ENCODE measurements at places on chromosomes 7 and 10.

DNA sequence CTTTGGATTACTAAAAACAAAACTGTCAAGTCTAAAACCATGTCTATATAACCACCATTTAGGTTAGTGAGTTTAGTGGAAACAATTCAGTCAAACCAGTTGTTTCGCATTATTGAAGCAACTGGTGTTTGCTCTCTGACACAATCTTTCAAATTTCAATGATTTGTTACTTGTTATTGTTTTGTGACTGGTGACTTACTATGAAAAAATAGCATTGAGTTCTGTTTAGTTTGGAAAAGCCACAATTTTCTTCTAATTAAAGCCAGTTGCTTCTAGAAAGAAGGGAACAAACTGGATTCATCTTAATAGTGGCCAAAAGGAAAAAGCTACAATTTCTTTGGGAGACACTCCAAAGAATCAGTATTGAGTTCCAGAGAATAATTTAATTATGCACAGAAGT, 30.4 kb downstream of the LAMB4 start:
- no peak for DNase-seq

- DNase-seq, result peak; percentile 78
Observed at GRCh38 chr10:78212060-78212785, 178.6 kb downstream of the RPS24 start.

- DNase-seq, result no peak
Observed at GRCh38 chr7:7446616-7447015, 89.1 kb downstream of the COL28A1 start.

GRCh38 chr7:46713868-46714596, 793.0 kb upstream of the IGFBP3 start:
- DNase-seq, result peak; percentile 55

GRCh38 chr7:47428052-47428767, 153.7 kb downstream of the TNS3 start:
- no peak for DNase-seq

GRCh38 chr7:22579961-22580360, 80.0 kb upstream of the STEAP1B start:
- no peak for DNase-seq

- no peak for DNase-seq
Observed at GRCh38 chr10:9688711-9689110, 1329.0 kb upstream of the CELF2 start.

DNA sequence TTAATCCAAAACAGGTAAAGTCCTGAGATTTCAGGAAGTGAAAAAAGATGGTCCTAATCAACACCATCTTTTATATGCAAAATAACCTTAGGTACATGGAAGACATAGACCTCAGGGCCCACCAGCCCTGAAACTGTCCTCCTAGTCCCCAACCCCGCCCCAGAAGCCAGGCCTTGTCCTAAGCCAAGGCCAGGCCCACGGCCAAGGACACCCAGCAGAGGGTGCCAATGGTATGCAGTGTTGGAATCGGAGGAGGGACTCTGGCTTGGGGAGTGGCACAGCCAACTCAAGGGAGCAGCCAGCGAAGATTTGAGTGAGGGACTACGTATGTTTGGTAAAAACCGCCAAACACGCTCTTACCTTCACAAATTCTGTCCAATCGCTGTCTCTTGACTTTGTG, 96.7 kb downstream of the ZRANB1 start:
- DNase-seq, result peak; percentile 81

DNA sequence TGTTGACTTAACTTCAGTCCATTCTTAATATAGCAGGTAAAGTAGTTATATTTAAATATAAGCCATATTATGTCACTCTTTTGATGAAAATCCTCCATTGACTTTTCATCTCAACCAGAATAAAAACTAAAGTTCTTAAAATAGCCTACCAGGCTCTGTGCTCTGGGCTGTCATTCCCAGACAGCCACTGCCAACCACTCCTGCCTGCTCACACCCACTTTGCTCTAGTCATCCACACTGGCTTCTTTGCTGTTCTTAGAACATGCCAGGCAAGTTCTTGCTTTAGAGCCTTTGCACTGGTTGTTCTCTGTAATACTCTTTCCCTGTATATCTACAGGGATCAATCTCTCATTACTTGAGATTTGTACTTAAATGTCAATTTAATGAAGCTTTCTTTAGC, 80.6 kb downstream of the ZEB1 start:
- peak; percentile 35 for DNase-seq

- peak; percentile 90 for DNase-seq
Observed at GRCh38 chr10:22252224-22252800, 34.5 kb upstream of the EBLN1 start.

GRCh38 chr7:20343205-20343604, 12.5 kb downstream of the ITGB8 start:
- DNase-seq, result no peak

DNA sequence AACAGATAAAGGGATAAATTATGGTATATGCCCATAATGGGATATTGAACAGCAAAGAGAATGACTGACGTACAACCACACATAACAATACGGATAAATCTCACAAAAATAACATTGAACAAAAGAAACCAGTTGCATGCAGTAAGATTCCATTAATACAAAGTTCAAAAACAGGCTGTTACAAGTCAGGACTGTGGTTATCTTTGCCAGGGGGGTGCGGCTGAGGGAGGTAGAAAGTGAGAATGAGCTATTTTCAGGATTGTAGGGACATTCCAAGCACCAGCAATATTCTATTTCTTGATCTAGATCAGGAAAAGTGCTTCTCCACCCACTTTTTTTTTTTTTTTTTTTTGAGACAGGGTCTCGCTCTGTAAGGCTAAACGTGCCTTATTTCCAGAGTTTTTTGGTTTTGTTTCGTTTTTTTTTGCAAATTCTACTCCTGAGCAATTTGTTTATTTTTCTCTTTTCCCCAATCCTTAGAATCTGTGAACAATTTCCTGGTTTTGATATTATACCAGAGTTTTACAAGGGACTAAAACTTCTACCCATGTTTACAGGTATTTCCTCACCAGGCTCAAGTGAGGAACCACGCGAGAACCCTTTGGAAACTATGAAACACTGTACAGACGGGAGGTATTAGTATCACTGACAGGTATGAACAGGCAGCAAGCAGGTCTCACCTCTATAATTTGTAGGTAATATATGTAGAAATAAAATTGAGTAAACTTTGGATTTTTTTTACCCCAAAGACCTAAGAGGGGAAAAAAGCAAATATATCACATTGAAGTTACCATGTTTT, 9.9 kb downstream of the SMURF1 start:
- no peak for DNase-seq

- no peak for DNase-seq
Observed at GRCh38 chr7:149228831-149229471, 10.5 kb upstream of the ZNF212 start.

DNA sequence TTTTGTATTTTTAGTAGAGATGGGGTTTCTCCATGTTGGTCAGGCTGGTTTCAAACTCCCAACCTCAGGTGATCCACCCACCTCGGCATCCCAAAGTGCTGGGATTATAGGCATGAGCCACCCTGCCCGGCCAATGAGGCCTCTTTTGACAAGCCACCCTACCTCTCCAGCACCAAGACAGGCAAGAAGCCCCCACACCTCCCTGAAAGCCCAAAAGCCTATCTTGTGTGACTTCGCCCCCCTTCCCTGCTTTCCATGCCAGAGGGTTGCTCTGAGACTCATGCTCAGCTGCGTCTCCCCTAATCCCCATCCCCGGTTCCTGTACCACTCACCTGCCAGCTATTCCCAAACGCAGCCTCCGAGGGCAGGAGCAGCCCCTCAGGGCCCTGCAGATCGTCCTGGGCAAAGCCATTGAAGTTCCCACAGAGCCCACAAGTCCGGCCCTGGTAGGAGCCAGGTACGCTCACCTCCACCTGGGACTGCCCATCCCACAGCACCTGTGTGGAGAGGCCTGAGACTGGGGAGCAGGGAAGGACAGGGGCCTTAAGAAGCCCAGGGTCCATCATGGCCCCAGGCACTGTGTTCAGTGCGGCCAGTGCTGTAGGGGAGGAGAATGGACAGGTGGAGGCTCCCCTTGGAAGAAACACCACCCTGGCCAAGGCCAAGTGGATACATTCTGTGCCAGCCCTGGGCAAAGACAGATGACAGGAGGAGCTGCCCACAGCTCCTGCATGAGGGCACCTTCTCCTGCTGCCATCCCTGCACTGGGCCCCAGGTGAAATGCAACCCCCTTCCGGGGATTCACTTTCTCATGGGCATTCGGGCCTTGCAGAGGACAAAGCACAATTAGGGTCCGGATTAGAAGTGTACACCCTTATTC, 15.8 kb downstream of the ATP6V1F start:
- DNase-seq, result no peak

- DNase-seq, result no peak
Observed at GRCh38 chr10:49613882-49614241, at the start of gene CHAT. CHAT (plus strand) TSS chr10:49614037; CDS start chr10:49614190, 153 bp downstream.

- DNase-seq, result peak; percentile 85
Observed at GRCh38 chr10:70052462-70053217, at the start of gene MACROH2A2. MACROH2A2 (plus strand) TSS chr10:70052846; CDS start chr10:70075659, 22,813 bp downstream.

GRCh38 chr7:150398108-150398964, 19.2 kb downstream of the ZNF775 start:
- DNase-seq, result no peak

GRCh38 chr10:99370993-99371392, 41.8 kb downstream of the CNNM1 start:
- no peak for DNase-seq

DNA sequence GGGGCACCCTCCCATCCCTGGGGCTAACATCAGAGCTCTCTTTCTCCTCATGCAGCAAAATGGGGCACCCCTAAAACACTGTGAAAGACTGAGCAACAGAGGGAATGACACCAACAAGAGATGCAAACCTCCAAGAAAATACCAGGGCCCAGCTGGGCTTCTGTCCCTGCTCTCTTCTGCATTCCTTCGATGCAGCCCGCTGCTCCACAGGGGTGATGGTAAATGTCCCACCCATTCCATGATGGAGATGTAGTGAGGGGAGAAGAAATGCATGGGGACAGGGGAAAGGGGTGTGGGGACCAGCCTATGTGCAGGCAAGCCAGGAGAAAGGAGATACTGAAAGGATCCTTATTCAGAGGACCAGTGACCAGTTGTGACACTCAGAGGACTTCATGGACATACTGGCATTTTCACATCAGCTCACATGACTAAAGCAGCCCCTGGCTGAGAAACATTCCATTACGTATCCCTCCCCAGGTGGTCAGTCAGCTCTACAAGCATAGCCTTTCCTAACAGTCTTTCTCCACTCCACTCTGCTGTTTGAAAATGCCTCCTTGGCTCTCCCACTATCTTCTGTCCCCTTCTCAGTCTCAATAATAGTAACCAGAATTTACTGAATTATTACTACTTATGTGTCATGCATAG, 13.3 kb downstream of the SORBS1 start:
- DNase-seq, result no peak

DNA sequence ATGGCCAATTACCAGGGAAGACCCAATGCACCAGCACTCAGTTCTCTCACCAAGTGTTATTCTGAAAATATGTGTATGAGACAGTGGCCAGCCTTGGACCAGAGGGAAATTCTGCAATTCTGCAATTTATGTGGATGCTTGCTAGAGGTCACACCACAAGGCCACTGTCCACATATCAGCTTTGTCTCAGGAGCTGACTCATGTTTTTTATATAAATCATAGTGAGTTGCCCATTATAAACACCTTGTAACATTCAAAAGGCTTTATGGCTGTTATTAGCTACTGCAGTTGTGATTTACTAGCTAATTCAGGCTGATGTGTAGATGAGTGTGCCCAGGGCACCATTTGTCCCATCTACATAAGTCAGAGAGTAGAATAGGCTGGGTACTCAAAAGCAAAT, 649.0 kb downstream of the LRMDA start:
- DNase-seq, result no peak

DNA sequence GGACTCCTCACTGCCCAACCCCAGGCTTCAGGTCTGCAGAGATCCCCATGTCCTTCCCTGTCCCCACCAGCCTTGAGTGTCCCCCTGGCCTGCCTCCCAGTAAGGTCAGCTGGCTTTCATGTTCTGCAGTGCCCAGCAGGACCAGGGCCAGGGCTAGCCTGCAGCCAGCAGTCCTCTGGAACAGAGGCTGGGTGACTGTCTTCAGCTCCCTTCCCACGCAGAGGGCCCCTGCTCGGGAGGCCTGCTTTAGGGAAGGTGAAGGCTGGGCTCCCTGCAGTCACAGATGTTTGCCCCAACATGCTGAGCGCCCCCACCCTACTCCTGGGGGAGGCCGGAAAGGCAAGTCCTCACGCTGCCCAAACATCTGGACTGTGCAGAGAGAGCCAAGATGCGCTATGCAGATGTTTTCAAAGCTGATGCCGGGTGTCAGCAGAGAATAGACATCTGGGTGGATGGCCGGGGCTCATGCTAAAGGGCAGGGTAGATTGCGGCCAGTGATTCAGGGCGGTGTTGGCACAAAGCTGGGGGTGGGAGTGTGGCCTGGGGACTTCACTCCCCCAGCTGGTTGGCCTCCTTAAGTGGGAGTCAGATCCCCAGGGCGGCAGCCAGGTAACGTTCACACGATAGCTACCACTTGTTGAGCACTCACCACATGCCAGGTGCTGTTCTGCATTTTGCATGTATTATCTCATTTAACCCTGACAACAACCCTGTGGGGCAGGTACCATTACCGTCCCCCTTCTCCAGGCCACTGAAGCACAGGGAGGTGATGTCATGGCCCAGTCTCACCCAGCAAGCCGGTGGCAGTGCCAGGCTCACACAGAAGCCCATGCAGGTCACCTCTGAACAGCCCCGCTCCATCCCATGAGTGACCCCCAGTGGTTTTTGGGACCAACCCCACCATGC, 71.2 kb upstream of the COL13A1 start:
- peak; percentile 83 for DNase-seq

- no peak for DNase-seq
Observed at GRCh38 chr7:117012696-117013095, 59.4 kb downstream of the ST7 start.

DNA sequence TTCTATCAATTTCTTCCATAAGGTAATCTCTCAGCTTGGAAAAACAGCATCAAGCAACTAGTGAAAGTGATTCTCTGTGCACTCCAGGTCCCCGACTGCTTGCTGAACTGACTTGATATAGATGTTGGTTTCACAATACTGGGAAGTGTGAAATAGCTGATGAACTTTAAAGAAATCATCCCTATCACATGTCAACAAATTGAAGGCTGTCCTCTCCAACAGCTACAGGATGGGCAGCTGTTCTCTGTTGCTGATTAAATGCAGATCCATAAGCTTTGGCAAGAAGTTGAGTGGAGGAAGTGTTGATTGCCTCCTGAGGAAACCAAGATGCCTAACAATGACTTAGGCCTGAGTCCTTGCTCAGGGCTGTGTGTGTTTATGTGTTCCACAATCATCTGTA, 130.4 kb upstream of the GDF10 start:
- no peak for DNase-seq

GRCh38 chr10:101625821-101626412, 37.8 kb downstream of the DPCD start:
- no peak for DNase-seq

- peak; percentile 70 for DNase-seq
Observed at GRCh38 chr10:83917537-83918506, 221.5 kb upstream of the GHITM start.

- DNase-seq, result no peak
Observed at GRCh38 chr10:124180947-124181549, 87.7 kb upstream of the CHST15 start.
